Left renal cortex interstitium (tissue), 4 donors: ENCODE measurements at places on chromosomes 6 and 20.

GRCh38 chr6:31968791-31969711, 2.9 kb downstream of the DXO start:
- DNase-seq: no peak

DNA sequence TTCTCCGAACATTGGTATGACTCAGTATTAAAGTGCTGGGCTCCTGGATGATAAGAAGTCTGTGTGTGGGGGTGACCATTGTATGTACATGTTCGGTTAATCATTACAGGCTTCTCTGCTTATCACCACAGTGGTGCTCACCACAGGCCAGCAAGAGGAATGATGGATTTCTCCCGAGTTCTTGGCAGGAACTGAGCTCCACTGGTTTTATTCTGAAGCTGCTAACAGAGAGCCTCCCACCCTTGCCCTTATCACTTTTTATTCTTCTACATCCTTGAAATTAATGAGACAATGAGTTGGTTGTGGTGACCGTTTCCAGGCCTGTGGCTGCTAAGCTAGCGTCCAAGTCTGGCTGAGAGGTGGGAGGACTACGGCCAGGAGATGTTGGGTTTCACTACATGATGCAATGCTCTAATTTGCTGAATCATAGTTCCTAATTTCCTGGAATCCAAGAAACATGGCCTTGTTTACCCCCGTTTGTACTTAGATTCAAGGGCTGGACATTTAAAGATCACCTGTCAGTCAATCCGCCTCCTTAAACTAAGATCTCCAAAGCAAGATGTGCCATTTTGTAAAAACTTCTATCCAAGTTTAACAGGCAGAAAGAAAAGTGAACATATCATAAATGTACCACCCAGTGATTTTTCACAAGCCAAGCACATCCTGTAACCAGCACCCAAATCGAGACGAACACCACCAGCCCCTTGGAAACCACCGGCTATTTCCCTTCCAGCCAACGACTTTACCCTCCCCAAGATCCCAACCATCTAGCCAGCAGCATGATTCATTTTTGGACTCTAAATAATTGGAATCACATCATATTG, 172.5 kb downstream of the FOXA2 start:
- DNase-seq: no peak

DNA sequence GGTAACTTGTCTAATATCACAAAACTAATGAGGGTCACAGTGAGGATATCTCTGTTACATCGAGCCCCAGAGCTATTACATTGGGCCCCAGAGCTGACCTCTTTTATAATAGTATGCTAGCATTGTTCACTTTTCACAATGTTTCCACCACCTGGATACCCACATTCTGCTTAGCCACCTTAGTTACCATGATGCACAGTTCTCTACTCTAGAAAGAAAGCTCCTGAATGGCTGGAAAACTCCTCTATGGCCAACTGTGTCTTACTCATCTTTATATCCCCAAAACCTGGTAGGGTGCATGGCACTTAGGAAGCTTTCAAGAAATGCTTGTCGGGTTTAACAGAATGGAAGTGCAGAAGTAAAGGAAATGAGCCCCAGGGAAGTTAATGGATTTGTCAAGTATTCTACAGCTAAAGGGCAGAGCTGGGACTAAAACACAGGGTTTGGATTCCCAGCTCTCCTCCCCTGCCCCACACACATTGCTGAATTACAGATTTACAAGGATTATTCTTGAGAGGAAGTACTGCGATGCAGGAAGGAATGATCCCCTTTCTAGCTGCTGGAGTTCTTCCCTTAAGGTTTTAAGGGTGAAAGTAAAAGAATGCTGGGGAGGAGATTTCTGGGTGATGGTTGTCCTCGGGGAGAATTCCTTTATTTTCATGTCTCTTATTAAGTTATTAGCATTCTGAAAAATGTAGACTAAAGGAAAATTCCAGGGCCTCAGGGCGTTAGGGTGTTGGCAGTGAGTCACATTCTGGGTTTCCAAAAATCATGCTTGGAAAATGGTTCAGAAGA, 16.1 kb upstream of the HINT3 start:
- DNase-seq: no peak

GRCh38 chr6:46221222-46221793, 50.5 kb upstream of the ENPP5 start:
- no peak for DNase-seq

GRCh38 chr6:33315793-33316602, 1.5 kb downstream of the ZBTB22 start:
- DNase-seq: no peak

GRCh38 chr20:49344140-49344539, 66.3 kb upstream of the ZNFX1 start:
- no peak for DNase-seq

GRCh38 chr6:149319422-149319821, 1.9 kb downstream of the TAB2 start:
- DNase-seq: no peak

DNA sequence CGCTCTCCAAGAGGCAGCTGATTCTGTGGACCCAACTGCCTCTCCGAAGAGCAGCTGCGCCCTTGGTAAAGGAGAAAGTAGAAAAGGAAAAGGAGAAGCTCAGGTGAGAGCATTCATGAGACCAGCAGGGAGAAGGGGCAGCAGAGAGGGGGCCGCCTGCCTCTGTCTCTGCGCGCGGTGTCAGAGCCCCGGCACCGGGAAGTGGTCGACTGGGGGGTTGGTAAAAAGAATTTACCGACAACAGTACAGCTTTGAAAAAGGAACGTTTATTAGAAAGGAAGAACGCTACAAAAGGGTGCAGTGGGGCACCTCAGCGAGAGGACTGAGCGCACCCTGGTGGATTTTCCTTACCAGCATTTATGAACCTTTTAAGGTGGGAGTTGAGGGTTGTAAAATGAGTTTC, 61.9 kb downstream of the GPR6 start:
- DNase-seq: peak; percentile 20

- no peak for DNase-seq
Observed at GRCh38 chr6:63440057-63440456, 120.3 kb upstream of the LGSN start.

GRCh38 chr6:34284563-34285447, 36.0 kb upstream of the SMIM29 start:
- DNase-seq: no peak

DNA sequence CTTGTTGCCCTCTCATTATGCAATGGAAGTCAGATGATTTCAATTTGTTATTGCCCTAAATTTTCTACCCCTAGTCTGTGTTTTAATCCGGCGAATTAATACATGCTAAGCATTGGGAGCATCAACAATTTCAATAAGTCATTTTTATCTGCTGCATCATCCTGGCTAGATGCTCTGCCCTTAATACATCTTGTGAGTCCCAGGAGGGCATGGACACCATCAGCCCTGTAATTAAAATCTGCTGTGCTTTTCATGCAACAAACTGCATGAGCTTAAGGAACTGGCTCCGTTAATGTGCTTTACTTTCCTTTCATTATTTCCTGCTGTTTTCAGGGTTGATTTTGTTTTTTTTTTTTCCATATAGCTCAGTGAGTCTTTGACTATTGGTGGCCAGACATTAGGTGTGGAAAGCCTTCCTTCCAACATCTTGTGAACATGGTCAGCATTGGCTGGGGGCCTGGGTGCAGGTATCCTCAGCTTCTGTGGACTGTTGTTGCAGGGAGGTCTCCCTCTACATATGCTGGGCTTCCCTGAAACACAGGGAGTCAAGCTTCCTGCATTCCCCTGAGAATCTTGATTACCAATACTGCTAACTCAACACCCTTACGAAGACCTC, 8.5 kb upstream of the PBOV1 start:
- DNase-seq: no peak

GRCh38 chr6:7727086-7727945, 1.4 kb downstream of the BMP6 start:
- DNase-seq: no peak

- no peak for DNase-seq
Observed at GRCh38 chr6:52261229-52261628, 16.9 kb upstream of the IL17F start.

- DNase-seq: no peak
Observed at GRCh38 chr6:157388924-157389323, 7.9 kb downstream of the ZDHHC14 start.

GRCh38 chr6:133804265-133804664, 84.6 kb upstream of the TCF21 start:
- DNase-seq: no peak

GRCh38 chr6:5659467-5659866, 347.3 kb downstream of the NRN1 start:
- no peak for DNase-seq

DNA sequence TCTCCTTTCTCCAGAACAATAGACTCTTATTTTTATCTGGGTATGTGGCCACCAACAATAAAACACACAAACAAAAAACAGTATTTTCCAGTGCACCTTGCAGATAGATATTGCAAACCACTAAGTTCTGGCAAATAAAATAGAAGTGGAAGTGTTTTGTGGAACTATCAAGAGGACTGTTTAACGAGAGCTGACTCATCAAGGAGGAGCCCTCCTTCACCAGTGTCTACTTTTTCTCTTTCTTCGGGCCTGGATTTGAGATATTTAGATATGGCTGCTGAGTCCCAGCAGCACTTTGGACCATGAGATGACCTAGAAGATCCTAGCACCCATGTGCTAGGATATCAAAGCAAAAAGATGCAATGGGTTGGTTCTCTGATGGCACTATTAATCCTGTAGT, 154.7 kb downstream of the AIG1 start:
- DNase-seq: no peak

GRCh38 chr20:278181-278580, 12.4 kb downstream of the C20orf96 start:
- DNase-seq: no peak

- DNase-seq: no peak
Observed at GRCh38 chr6:3159805-3160781, 2.7 kb upstream of the TUBB2A start.

- DNase-seq: no peak
Observed at GRCh38 chr20:57995381-57995977, 233.0 kb downstream of the ANKRD60 start.

DNA sequence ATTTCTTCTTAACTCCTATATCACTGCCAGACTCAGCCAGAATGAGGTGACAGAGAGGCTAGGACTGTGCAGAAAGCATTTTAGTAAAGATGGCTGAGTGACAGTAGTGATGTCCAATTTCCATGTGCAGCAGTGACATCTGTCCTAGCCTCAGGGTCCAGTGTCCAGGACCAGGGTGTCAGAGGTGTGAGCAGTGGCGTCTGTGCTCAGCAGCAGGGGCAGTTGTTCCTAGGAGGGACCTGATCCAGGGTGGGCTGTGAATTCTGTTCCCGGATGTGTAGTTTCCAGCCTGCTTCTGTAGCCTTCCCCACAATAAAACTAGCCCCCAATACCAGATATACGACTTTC, 6.0 kb downstream of the HLA-B start:
- no peak for DNase-seq

DNA sequence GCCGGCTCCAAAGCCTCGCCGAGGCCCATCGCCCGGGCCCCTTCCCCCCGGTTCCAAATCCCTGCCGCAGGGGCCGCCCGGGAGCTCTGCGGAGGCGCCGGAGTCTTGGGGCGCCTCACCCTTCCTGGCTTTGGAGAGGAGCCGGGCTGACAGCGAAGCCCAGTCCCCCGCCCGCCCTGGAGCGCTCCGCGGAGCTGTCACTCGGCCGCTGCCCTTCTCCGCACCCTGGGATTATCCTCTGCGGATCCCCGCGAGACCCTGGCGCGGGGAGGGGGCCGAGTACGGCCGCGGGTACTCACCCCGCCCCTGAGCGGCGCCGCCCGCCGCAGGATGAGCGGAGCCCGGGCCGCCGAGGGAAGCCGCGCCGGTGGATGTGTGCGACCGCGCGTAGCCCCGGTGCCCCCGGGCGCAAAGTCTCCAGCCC, 343 bp downstream of the SNAP91 start:
- DNase-seq: no peak

GRCh38 chr20:56773749-56774148, 144.6 kb downstream of the TFAP2C start:
- DNase-seq: no peak

DNA sequence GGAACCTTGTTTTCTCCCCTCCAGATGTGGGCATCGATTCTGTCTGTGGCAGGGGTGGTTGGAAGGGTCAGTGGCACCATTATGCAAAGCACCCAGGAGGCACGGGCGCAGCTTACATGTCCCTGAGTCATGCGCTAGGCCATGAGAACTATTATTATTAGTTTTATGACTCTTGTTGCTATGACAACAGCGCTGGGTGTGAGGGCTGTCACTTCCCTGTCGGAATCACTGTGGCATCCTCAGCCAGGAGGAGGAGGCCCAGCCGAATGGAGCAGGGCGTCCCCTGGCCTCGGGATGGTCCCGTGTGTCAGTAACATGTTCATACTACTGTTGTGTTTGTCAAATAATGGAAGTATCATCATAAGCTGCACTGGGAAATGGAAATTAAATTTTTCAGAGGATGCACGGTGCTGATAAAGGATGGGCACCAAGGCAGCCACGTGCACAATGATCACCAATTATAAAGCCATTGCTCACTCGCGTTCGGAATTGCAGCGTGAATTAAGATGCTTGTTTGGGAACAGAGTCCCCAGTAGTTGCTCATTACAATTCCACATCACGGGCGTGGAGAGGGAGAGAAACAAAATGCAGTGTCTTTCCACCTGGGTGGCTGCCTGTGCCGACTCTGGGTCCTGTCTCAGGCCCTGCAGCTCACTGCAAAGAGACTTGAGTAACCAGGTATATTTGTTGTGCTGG, 247.9 kb downstream of the CDH4 start:
- DNase-seq: no peak

GRCh38 chr6:149419696-149420404, 19.8 kb downstream of the SUMO4 start:
- DNase-seq: no peak

- DNase-seq: no peak
Observed at GRCh38 chr6:166459906-166460305, 77.2 kb upstream of the MPC1 start.

GRCh38 chr6:34576286-34576955, 20.3 kb upstream of the SPDEF start:
- DNase-seq: no peak

- DNase-seq: no peak
Observed at GRCh38 chr6:37619641-37620040, 78.0 kb downstream of the MDGA1 start.

DNA sequence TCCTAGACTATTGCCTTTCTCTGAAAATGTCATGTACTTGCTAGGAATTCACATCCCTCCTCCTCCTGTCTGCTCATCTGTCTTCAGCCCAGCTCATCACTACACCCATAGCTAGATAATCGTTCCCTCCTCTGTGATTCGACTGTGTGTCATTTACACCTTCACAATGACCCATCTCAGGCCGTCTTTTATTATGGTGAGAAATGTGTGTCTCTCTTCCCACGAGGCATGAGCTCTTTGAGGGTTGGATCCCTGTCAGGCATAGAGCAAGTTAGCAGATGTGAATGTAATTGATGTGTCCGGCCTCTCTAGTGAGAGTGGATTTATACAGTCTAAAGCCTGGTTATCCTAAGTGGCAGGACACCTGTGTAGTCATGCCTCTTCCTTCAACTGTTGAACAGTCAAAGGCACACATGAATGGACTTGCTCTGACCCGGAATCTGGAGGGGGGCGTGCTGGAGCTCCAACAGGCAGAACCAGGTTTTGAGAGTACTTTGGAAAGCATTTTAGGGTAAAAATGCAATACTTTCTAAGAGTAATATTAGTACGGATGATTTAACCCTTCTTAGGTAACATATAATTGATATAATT, 182.1 kb downstream of the UTRN start:
- no peak for DNase-seq
